ENCODE measurements at places on chromosomes 12 and 14. TPM values are rescaled to one million over a fixed set of nuclear protein-coding genes. Genes with fewer than 3 reads are reported as not detected.

The TSFM gene
- total RNA-seq, result 48.2 TPM

The ASCL1 gene
- not detected for total RNA-seq

The KRT2 gene
- not detected for total RNA-seq

The SDR9C7 gene
- total RNA-seq, result not detected

The RIMBP2 gene
- not detected for total RNA-seq

The SCNN1A gene
- total RNA-seq, result 0.46 TPM

Data from Right ventricle myocardium inferior (tissue), 1 donor.